ENCODE measurements at places on chromosomes 12 and 14.

DNA sequence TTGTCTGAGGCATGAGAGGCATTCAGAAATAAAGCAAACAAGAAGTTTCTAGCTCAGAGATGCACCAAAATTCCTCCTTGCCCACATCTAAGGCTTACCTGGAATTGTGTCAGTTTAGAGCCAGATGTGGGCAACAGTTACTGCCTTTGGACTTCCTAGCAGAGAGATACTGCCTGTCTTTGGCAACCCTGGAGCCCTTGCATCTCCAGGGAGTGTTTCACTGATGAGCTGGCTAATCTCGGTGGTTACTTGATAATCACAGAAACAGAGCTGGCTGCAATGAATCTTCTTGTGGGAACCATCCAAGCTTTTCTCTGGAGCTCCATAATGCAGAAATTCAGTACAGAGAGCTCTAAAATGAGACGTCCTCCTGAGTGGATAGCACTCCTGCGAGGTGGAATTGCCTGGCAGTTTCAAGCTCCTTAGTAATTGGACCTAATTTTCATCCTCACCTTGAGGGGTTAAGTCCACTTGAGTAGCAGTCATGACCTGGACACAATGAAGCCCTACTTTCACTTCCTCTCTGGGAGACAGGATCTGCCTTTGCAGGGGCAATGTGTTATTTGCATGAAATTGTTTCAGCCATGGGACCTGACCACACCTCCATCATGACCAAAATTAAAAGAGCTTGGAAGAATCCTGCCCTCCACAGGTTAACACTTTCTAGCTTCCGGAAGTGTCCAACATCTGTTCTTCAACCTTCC is 108.8 kb upstream of the ARHGAP5 start:
- H3K4me3 ChIP-seq: no peak overlapping the region
- H3K27me3 ChIP-seq: no peaks in the 10 kb centered on the region
- no peak for DNase-seq

GRCh38 chr14:76829650-76830421 is 3.6 kb downstream of the LRRC74A start:
- DNase-seq: no peak
- peaks cover 4% of the 10 kb centered on the region for H3K27me3 ChIP-seq
- H3K4me1 ChIP-seq: no peaks in the 10 kb centered on the region
- no peak overlapping the region for H3K4me3 ChIP-seq
- H3K27ac ChIP-seq: no peak overlapping the region

GRCh38 chr12:120529641-120530417 is 871 bp upstream of the COQ5 start:
- peak overlapping the region; percentile 100 for H3K4me3 ChIP-seq
- DNase-seq: no peak
- peak overlapping the region; percentile 99 for H3K27ac ChIP-seq

GRCh38 chr12:121719926-121720414 is 7.4 kb downstream of the TMEM120B start:
- H3K27ac ChIP-seq: no peak overlapping the region
- DNase-seq: no peak
- H3K27me3 ChIP-seq: no peaks in the 10 kb centered on the region
- H3K36me3 ChIP-seq: peaks cover 13% of the 10 kb centered on the region
- H3K4me1 ChIP-seq: peaks cover 11% of the 10 kb centered on the region

DNA sequence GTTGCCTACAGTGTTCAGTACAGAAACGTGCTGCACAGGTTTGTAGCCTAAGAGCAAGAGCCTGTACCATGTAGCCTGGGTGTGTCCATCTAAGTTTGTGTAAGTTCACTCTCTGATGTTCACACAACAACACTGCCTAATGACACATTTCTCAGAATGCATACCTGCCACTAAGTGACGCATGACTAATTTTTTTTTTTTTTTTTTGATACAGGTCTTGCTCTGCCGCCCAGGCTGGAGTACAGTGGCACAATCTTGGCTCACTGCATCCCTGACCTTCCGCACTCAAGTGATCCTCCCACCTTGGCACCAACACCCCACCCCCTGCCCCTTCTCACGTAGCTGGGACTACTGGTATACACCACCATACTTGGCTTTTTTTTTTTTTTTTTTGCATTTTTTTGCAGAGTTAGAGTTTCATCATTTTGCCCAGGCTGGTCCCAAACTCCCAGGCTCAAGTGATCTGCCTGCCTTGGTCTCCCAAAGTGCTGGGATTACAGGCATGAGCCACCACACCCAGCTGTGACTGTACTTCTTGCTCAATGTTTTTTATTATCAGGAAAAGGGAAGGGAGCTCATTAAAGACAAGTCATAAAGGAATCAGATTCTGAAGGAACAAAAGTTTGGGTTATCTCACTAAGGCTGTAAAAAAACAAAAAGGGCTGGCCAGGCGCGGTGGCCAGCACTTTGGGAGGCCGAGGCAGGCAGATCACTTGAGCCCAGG is 10.0 kb upstream of the CDC42BPB start:
- peaks cover 9% of the 10 kb centered on the region for H3K27me3 ChIP-seq
- H3K36me3 ChIP-seq: no peaks in the 10 kb centered on the region
- H3K4me1 ChIP-seq: no peaks in the 10 kb centered on the region
- no peak for DNase-seq
- no peak overlapping the region for H3K27ac ChIP-seq
- H3K4me3 ChIP-seq: no peak overlapping the region

- H3K27ac ChIP-seq: no peak overlapping the region
- peaks cover 4% of the 10 kb centered on the region for H3K27me3 ChIP-seq
- H3K4me3 ChIP-seq: no peak overlapping the region
- H3K36me3 ChIP-seq: no peaks in the 10 kb centered on the region
- peaks cover 10% of the 10 kb centered on the region for H3K4me1 ChIP-seq
These were observed 13.8 kb downstream of the VASH1 start for GRCh38 chr14:76774821-76775694.

DNA sequence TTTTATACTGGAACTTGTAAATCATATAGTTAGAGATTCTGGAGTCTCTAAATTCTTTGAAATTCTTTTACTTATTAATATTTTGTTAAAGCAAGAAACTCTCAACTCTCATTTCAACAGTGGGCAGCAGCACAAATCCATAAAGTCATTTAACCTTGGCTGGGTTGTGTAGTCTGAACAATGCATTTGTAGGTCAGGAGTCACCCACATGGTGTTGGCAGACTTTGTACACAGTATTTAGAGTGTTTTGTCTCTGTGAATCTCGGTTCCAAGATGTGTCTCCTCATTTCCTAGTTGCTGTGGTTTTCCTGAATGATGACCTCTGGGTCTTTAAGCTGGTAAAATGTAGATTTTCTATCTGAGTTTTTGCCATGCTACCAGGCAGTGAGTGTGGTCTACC is 20.8 kb upstream of the STRAP start:
- H3K27ac ChIP-seq: no peak overlapping the region
- no peak overlapping the region for H3K4me3 ChIP-seq
- H3K27me3 ChIP-seq: peaks cover 27% of the 10 kb centered on the region

- no peak for DNase-seq
- no peak overlapping the region for H3K27ac ChIP-seq
- no peaks in the 10 kb centered on the region for H3K36me3 ChIP-seq
- H3K27me3 ChIP-seq: no peaks in the 10 kb centered on the region
- no peak overlapping the region for H3K4me3 ChIP-seq
These were observed 149.3 kb downstream of the CALM1 start for GRCh38 chr14:90545966-90546751.

DNA sequence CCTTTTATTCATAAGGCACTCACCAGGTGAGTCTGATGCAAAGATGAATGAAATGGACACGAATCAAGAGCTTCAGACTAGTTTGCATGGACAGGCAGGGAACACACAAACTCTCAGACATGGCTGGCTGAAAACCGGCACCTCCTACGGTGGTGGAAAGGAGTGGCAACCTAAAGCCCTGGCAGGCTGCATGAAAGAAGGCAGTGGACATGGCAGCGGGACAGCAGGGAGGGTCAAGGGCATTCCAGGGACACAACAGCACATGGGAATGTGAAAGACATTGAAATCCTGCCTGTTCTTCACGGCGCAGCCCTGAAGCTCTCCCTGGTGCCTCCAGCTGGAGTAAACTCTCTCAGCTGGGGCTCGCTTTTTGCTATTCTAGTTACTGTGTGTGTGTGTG is 16.6 kb upstream of the LRTM2 start:
- no peaks in the 10 kb centered on the region for H3K36me3 ChIP-seq
- no peaks in the 10 kb centered on the region for H3K27me3 ChIP-seq
- no peak overlapping the region for H3K27ac ChIP-seq
- DNase-seq: no peak

- H3K4me3 ChIP-seq: no peak overlapping the region
- no peak for DNase-seq
- peaks cover 1% of the 10 kb centered on the region for H3K4me1 ChIP-seq
- H3K36me3 ChIP-seq: no peaks in the 10 kb centered on the region
- H3K27ac ChIP-seq: no peak overlapping the region
These were observed 185.6 kb downstream of the EPS8 start for GRCh38 chr12:15603474-15604085.

DNA sequence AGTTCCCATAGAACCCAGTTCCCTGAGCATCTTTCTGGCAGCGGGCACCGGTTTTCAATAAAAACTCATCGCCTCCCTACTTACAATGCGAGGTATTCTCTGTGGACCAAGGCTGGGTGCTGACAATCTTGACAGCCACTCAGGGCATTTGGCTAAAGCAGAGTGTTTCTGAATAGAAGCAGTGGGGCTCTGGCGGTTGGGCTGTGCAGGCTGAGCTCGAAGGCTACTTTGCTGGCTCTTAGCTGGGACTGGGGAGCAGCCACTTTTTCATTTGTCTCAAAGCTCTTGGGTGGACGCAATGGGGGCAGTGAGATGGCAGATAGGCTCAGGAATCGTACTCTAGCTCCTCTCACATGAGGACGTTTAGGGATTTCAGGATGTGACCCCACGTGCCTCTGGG is 151.8 kb downstream of the UNC79 start:
- H3K36me3 ChIP-seq: no peaks in the 10 kb centered on the region
- no peak for DNase-seq
- no peaks in the 10 kb centered on the region for H3K4me1 ChIP-seq
- H3K27me3 ChIP-seq: peaks cover 20% of the 10 kb centered on the region
- H3K4me3 ChIP-seq: no peak overlapping the region

- no peaks in the 10 kb centered on the region for H3K4me1 ChIP-seq
- DNase-seq: no peak
- no peak overlapping the region for H3K4me3 ChIP-seq
- peaks cover 18% of the 10 kb centered on the region for H3K27me3 ChIP-seq
- H3K27ac ChIP-seq: no peak overlapping the region
- no peaks in the 10 kb centered on the region for H3K36me3 ChIP-seq
These were observed 146.6 kb downstream of the EXOC5 start for GRCh38 chr14:57122129-57122528.

GRCh38 chr14:56154321-56154720 is 36.1 kb downstream of the PELI2 start:
- H3K4me1 ChIP-seq: peaks cover 16% of the 10 kb centered on the region
- H3K27me3 ChIP-seq: peaks cover 2% of the 10 kb centered on the region
- no peak overlapping the region for H3K27ac ChIP-seq

- DNase-seq: no peak
- H3K36me3 ChIP-seq: peaks cover 2% of the 10 kb centered on the region
- no peak overlapping the region for H3K27ac ChIP-seq
- no peaks in the 10 kb centered on the region for H3K27me3 ChIP-seq
These were observed 19.2 kb upstream of the CACNA2D4 start for GRCh38 chr12:1937481-1938224.

GRCh38 chr14:56964895-56965294 is 154.6 kb upstream of the OTX2 start:
- H3K27ac ChIP-seq: no peak overlapping the region
- no peaks in the 10 kb centered on the region for H3K4me1 ChIP-seq
- H3K36me3 ChIP-seq: no peaks in the 10 kb centered on the region
- no peak for DNase-seq
- H3K27me3 ChIP-seq: peaks cover 3% of the 10 kb centered on the region
- no peak overlapping the region for H3K4me3 ChIP-seq

- DNase-seq: no peak
- H3K4me1 ChIP-seq: no peaks in the 10 kb centered on the region
- H3K36me3 ChIP-seq: no peaks in the 10 kb centered on the region
- peaks cover 9% of the 10 kb centered on the region for H3K27me3 ChIP-seq
These were observed 133.2 kb downstream of the SLC35F4 start for GRCh38 chr14:57732463-57733285.

GRCh38 chr12:110536834-110537604 is 34.9 kb downstream of the RAD9B start:
- peaks cover 35% of the 10 kb centered on the region for H3K36me3 ChIP-seq
- H3K4me1 ChIP-seq: peaks cover 48% of the 10 kb centered on the region
- no peak overlapping the region for H3K4me3 ChIP-seq
- no peak for DNase-seq

GRCh38 chr14:38056270-38056669 is 151.4 kb upstream of the SSTR1 start:
- no peaks in the 10 kb centered on the region for H3K27me3 ChIP-seq
- H3K4me1 ChIP-seq: peaks cover 2% of the 10 kb centered on the region
- H3K4me3 ChIP-seq: no peak overlapping the region
- H3K36me3 ChIP-seq: peaks cover 6% of the 10 kb centered on the region
- no peak for DNase-seq

- H3K27ac ChIP-seq: no peak overlapping the region
- peaks cover 4% of the 10 kb centered on the region for H3K27me3 ChIP-seq
- no peaks in the 10 kb centered on the region for H3K4me1 ChIP-seq
- DNase-seq: no peak
- H3K4me3 ChIP-seq: no peak overlapping the region
- no peaks in the 10 kb centered on the region for H3K36me3 ChIP-seq
These were observed 30.6 kb upstream of the TUBA1A start for GRCh38 chr12:49219417-49220026.

DNA sequence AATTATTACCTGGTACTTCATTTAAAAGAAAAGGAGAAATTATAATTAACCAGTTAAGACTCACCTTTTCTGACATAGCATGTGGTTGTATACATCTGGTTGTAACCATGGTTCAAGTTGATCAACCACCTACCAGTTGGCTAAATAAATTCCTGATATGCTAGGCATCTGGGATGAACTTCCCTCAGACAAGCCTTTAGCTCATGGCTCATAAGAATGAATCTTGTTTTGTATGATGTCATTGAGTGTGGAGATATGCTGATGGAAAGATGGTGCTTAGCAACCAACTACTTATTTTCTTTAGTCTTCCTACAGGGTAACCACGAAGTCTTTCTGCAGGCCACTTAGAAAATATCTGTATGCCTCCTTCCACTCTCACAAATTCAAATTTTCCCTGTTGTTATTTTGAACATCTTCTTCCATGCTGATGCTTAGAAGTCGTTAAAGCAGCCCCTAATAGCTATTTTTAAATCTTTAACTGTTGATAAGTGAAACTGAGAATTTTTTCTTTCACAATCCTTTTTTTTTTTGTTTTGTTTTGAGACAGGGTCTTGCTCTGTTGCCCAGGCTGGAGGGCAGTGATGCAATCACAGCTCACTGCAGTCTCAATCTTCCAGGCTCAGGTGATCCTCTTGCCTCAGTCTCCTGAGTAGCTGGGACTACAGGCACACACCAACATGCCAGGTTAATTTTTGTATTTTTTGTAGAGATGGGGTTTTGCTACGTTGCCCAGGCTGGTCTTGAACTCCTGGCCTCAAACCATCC is 51.9 kb upstream of the PTHLH start:
- H3K4me3 ChIP-seq: no peak overlapping the region
- H3K27me3 ChIP-seq: peaks cover 19% of the 10 kb centered on the region
- DNase-seq: no peak
- H3K36me3 ChIP-seq: no peaks in the 10 kb centered on the region

GRCh38 chr14:41548666-41549065 is 58.0 kb upstream of the LRFN5 start:
- H3K4me3 ChIP-seq: no peak overlapping the region
- H3K4me1 ChIP-seq: peaks cover 2% of the 10 kb centered on the region
- no peak for DNase-seq
- H3K36me3 ChIP-seq: no peaks in the 10 kb centered on the region
- H3K27ac ChIP-seq: no peak overlapping the region
